ENCODE measurements at places on chromosomes 3 and 15.

GRCh38 chr3:183172051-183172639, 9.6 kb upstream of the LAMP3 start:
- no peak for ATAC-seq

DNA sequence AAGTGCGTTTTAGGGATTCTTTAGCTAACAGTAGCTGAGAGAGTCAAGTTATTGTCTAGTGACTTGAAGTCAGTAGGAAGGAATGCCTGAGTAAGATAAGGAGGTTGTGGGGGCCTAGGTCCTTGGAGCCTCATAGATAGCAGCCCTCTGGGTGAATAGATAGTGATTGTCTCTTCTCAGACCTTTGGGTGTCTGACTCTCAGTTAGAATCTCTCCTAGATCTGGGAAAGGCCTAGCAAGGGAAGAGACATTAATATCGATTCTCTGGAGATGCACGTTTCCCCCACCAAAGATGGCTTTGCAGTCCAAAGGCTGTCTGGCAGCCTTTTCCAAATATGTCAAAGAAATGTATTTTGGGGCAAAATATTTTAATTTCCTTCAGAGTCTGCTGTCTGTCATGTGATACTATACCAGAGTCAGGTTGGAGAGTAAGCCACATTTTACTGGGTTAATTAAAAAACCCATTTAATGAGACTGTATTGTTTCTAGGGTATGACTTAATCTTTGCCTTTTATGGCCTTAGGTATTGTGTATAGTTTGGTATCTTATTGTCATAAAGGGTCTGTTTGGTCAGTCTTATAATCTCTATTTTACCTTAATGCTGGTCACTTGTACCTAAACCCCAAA, 92.2 kb downstream of the ST6GAL1 start:
- no peak for ATAC-seq

DNA sequence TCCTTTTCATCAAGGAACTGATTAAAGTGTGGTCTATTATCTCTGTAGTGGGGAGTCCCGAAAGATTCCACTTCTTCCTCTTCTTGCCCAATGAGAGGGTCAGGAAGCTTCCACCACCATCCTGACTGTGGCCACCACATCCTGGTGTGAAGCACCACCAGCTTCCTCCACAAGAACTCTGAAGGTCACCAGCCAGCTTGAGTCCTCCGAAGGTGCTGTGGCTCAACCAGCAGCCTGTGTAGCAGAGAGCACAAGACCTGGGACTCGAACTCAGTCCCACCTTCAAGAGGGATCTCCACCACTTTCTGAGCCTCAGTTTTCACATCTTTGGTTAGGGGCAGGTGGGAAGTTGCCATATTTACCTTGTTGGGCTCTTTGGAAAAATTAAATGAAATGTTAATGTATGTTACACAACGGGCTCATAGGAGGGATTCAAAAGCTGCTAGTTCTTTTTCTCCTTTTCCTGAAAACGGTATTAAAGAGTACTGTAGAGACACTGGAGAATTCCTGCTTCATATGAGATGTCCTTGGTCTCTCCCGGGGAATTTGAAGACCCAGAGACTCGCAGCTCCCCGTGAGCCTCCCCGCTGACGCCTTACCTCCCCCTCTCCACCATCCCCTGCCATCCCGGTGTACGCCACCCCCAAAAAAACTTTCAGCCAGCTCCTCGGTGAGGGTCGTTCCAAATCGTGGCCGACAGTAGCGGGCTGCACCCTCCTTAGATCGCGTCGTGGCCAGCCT, 816 bp upstream of the ACAN start:
- peak; percentile 18 for ATAC-seq

- ATAC-seq = no peak
Measured at GRCh38 chr3:66544619-66545429, 44.0 kb upstream of the LRIG1 start.

DNA sequence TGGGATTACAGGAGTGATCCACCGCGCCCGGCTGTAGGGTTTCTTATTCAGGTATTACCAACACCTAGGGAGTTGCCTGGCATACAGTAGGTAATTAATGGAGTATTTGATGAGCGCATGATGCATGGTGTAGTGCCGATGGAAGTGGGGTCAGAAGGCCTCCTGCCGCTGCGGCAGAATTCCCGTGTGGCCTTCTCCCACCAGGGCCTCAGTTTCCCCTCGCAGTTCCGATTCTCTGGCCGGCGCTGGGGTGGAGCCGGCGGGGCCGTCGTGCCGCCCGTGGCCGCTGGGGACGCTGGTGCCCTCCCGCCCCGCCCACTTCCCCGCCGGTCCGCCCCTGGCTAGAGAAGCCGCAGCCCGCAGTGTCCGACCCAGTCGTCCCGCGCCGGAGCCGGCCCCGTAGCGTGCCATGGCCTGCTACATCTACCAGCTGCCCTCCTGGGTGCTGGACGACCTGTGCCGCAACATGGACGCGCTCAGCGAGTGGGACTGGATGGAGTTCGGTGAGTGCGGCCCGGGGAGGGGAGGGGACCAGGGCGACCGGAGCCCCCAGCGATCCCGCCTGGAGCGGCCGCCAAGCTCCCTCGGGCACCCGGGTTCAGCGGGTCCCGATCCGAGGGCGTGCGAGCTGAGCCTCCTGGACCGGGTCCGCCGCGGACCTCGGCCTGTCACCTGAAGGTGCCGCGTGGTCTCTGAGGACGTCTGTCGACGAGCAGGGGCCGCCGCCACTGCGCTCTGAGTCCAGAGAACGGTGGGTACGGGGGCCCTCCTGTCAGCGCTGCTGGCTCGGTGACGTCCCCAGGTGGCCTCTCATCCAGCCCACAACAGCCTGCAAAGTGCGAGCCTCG, at the start of gene IRAK2:
Gene IRAK2, plus strand, starts transcription at position 374 of the 848 bp plus-strand sequence. Its CDS starts 36 bp downstream, at position 410.
- peak; percentile 91 for ATAC-seq

- no peak for ATAC-seq
Measured at GRCh38 chr3:9384141-9384828, 13.1 kb upstream of the SETD5 start.
